ENCODE measurements at places on chromosomes 2 and 18. TPM values are rescaled to one million over a fixed set of nuclear protein-coding genes. Genes with fewer than 3 reads are reported as not detected.

DNA sequence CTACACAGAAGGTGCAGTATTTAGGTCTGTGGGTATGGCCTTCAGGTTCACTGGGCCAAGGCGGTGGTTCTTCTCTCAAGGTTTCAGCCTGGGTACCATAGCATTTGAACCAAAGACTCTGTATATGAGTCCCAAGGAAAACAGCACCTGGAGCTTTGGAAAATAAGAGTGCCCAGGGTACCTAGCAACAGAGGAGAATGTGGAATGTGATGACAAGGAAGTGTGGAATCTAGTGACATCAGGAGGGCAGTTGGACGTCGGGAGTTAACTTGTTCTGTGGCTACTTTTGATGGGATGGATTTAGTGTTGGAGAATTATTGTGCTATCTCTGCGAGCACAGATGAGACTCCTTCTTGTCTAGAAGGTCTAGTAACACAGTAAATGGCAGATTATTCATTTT, 201.2 kb downstream of the NOL4 start:
- DNase-seq, result no peak

DNA sequence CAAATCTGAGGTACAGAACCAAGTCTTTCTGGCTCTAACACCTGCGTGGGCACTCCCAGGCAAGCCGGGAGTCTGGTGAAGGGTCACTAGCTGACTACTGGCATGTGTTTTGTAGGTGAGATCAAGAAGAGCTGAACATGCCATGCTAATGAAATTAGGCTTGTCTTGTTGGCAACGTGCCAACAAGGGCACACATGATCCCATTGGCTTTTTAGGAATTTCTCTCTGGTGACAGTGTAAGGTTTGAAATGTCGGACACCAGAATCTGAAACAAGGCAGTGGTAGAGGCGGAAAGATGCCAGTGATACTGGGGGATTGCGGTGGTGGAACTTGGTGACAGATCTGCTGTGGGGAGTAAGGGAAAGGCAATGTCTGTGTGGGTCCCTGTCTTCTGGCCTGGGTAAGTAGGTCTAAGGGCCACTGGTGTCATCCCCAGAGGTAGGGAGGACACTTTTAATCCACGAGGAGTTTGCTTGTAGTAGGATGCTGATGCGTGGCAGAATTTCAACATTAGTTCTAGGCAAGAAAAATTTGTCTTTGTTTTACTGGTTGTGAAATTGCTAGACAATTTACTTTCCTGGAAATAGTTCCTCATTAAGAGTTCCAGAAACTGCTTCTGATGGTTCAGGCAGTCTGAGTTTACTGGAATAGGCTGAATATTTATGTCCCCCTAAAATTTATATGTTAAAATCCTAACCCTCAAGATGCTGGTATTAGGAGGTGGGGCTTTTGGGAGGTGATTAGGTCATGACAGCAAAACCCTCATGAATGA, 52.6 kb upstream of the ACMSD start:
- no peak for DNase-seq

DNA sequence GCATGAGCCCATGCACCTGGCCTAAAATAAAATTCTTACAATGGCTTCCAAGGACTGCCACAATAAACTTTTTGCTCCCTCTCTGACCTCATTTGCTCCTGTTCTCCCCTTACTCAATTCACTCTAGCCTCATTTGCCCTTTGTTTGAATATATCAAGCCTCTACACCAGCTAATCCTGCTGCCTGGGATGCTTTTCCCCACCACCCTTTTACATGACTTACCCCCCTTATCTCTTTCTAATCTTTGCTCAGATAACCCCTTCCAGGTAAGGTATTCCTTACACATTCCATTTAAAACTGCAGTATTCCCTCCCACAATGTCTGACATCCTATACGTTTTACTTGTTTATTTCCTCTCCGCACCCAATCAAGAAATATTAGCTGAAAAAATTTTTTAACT, 22.7 kb downstream of the IMMT start:
- no peak for DNase-seq

Gene SCN9A
- total RNA-seq, result 25.5 TPM

Gene NTSR2
- total RNA-seq, result not detected

GRCh38 chr2:146987996-146988395, 856.8 kb upstream of the ACVR2A start:
- no peak for DNase-seq

DNA sequence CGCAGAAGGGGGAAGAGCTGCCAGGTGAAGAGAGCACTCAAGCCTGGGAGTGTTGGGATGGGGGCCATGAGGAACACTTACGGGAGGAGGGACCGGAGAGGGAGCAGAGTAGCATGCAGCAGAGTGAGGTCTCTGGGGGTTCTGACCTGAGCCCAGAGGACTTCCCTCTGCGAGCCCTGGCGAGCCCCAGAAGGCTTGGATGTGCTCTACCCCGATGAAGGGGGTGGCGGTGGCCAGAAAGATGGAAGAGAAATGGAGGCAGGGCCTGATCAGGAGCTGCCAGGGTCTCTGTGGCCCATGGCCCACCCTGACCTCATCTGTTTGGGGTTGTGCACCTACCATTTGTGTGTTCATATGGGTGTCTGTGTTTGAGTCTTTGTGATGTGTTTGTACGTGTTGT, 42.0 kb downstream of the CROCC2 start:
- peak; percentile 40 for DNase-seq

GRCh38 chr2:221521233-221521845, 50.8 kb downstream of the EPHA4 start:
- DNase-seq, result no peak

Gene CCBE1
- total RNA-seq, result 0.67 TPM

Gene SLC9A2
- total RNA-seq, result not detected

- DNase-seq, result no peak
Observed at GRCh38 chr2:64283006-64283570, 138.9 kb upstream of the PELI1 start.

DNA sequence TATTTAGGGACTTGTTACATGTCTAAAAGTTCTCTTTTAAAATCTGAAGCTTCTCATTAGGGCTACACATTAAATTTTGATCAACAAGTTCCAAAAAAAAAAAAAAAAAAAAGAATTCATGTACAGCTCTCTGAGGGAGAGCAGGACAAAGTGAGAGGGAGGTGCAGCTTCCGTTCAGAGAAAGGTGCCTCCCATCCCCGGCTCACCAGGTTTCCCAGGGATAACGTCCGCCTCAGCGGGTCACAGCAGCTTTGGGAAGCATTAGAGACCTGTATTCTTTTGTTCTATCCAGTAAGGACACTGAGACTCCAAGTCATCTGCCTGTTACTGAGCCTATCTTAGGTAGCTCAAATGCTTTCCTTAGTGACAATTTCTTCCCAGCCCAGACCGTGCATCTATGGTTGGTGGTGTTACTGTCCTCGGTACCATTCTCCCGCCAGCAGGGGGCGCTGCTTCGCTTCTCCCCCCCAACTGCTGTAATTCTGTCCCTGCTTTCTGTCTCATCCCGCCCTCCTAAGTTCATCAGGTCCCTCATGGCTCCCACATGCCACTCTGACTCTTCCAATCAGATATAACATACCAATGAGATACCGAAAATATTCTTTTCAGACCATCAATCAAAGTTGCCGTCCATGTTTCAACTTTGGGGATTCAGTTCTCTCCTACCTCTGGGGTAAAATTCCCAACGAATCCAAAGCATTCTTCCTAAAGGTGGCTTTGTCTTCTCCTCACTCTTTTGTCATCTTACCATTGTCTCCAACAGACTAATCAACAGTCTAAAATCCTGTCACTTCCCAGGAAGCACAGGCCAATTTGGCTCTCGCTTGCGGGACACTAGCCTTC, 466.5 kb downstream of the METTL4 start:
- no peak for DNase-seq

DNA sequence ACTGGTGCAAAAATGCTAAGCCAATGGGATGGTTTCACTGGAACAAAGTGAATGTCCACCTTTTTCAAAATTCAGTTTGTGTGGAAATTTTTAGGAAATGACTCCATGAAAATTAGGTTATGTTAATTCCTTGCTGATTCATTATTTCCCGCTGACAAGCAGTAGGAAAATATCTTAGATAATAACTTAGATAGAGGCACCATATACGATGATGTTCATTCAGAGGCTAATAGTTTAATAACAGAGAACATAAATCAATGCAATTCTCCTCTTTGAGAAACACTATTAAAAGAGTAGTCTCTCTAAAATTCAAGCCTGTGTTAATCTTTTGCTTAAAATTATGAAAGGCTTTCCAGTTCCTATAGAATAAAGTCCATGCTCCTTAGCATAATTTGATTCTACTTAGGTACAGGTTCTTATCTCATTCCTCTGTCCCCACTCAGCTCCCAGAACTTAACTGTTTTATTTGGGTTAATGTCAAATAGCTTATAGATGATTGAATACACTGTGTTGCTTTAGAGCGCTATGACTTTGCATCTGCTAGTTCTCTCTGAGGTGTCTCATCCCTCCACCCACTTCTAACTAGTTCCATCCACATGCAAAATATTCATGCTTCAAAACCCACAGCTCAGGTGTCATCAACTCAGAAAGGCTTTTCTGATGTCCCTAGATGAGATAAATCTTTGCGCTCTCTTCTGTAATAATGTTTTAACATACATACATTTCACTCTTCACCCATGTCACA, 503.6 kb downstream of the ERBB4 start:
- DNase-seq, result no peak

DNA sequence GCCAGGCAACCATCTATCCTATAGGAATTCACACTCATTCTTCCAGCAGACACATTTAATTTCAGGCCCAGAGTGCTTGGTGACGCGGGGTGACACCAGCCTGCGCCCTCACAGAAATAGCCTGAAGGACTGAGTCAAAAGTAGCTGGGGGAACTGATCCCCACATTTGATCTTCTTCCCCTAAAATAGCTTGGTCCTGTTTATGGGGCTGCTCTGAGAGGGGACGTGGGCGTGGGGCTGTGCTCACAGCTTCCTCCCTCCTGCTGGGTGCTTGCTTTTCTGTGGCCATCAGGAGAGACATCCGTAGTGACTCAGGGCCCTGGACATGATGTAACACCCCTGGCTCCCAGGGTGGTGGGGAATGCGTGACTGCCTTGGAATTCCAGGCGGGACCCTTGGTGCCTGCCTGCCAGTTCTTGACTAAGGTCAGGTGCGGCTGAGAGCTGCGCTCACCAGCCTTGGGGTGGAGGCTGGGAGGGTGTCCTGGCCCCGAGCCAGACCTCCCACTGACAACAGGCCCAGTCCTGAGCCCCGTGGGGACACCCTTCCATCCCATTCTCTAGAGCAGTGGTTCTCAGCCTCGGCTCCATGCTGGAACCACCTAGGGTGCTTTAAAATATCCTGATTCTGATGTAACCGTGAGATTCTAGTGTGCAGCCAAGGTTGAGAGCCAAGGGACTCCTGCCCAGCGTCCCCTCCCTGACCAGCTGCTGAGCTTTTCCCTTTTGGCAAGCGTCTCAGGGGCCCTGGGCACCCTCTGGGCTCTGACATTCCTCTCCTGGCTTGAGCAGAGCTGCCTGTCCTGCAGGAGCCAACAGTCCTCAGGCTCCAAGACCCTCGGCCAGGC, 47.4 kb upstream of the SMAD7 start:
- DNase-seq, result no peak

GRCh38 chr2:137091704-137092103, 326.4 kb downstream of the THSD7B start:
- DNase-seq, result no peak

DNA sequence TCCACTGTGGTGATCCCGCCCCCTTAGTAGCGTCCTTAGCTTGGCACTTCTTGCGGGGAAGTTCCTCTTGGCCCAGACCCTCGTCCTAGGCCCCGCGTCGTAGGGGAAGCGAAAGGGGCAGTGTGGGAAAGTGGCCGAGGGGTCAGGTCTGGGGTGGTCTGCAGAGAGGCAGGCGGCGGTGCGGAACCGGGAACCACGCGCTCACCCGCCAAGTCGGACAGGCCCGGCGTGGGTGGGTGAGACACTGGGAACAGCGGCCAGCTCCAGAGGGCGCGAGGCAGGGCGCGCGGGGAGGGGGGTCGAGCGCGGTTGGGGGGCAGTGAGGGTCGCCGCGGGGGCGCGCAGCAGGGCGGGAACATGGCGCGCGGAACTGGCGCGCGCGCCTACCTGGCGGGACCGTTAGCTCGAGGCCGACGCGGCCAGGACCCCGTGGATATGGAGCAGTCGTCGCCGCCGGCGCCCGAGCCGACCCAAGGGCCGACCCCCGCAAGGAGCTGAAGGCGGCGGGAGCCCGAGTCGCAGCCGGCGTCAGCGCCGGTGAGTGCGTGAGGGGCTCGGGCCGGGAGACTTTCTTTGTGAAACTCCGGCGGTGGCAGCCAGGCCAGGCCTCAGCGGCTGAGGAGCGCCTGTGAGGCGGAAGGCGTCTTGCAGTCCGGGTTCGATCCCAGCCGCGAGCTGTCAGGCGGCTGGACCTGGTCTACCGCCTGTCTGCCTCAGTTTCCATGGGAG, 2896.7 kb upstream of the TEKT4 start:
- DNase-seq, result no peak

- no peak for DNase-seq
Observed at GRCh38 chr18:33583901-33584300, 5.9 kb downstream of the ASXL3 start.

GRCh38 chr18:61964616-61965015, 71.8 kb upstream of the RNF152 start:
- no peak for DNase-seq

Gene SCG2
- 0.80 TPM for total RNA-seq

- DNase-seq, result no peak
Observed at GRCh38 chr2:65464604-65465003, 32.2 kb upstream of the SPRED2 start.

- no peak for DNase-seq
Observed at GRCh38 chr2:24330161-24330560, 30.2 kb downstream of the ITSN2 start.

Gene MOGAT1
- 0.45 TPM for total RNA-seq

- no peak for DNase-seq
Observed at GRCh38 chr2:158729451-158729850, 65.7 kb upstream of the DAPL1 start.

Gene CDH20
- 2.4 TPM for total RNA-seq
